Activated CD4-positive, alpha-beta T cell treated with anti-CD3 and anti-CD28 coated beads, Interleukin-2, amount 10 ng/mL, durations not matched to agents 7 days and 5 days (primary cell): ENCODE measurements at places on chromosomes 3 and 15. TPM values are rescaled to one million over a fixed set of nuclear protein-coding genes. Genes with fewer than 3 reads are reported as not detected.

Gene CYP19A1
- total RNA-seq, result not detected

Gene IQCF5
- not detected for total RNA-seq

Gene CCDC39
- total RNA-seq, result not detected

Gene HOMER2
- total RNA-seq, result 7.9 TPM

Gene LRRC49
- not detected for total RNA-seq

Gene SLC25A38
- 35.1 TPM for total RNA-seq

Gene BUB1B
- total RNA-seq, result 89.0 TPM

Gene RABL3
- 25.4 TPM for total RNA-seq

Gene SPATA12
- not detected for total RNA-seq

Gene GABRR3
- not detected for total RNA-seq

Gene GADL1
- total RNA-seq, result not detected

Gene RBP2
- total RNA-seq, result not detected

Gene P2RY14
- 0.27 TPM for total RNA-seq

Gene CDHR4
- 0.08 TPM for total RNA-seq

Gene HYAL1
- 0.07 TPM for total RNA-seq

Gene SAXO2
- 13.9 TPM for total RNA-seq

Gene SLC22A14
- total RNA-seq, result not detected

Gene RETNLB
- not detected for total RNA-seq

Gene CCR1
- 6.6 TPM for total RNA-seq

Gene IFT57
- 25.7 TPM for total RNA-seq

Gene MESP1
- 1.6 TPM for total RNA-seq

Gene WWTR1
- total RNA-seq, result 0.27 TPM

Gene ZIC1
- total RNA-seq, result not detected

Gene ADGRG7
- not detected for total RNA-seq

Gene CLPX
- total RNA-seq, result 47.3 TPM

Gene PDZRN3
- not detected for total RNA-seq

Gene RARRES1
- not detected for total RNA-seq

Gene GOLGA8T
- total RNA-seq, result not detected

Gene GPR149
- not detected for total RNA-seq

Gene MEX3B
- 0.99 TPM for total RNA-seq

Gene SERF2
- total RNA-seq, result 981 TPM

Gene SV2B
- total RNA-seq, result 0.02 TPM

Gene APEH
- total RNA-seq, result 137 TPM

Gene SLC2A2
- total RNA-seq, result not detected

Gene LIPC
- total RNA-seq, result 1.5 TPM

Gene REC114
- total RNA-seq, result not detected

Gene STRIT1
- total RNA-seq, result not detected

Gene NR1I2
- total RNA-seq, result not detected

Gene VEPH1
- not detected for total RNA-seq

Gene PIGZ
- 2.6 TPM for total RNA-seq

Gene B3GALNT1
- 3.0 TPM for total RNA-seq

Gene SYNPR
- total RNA-seq, result not detected

Gene ATP2C1
- total RNA-seq, result 58.5 TPM

Gene ANKRD34C
- not detected for total RNA-seq

Gene ABHD5
- 13.9 TPM for total RNA-seq

Gene KLHL40
- total RNA-seq, result not detected

Gene PIERCE2
- not detected for total RNA-seq

Gene NUP210
- total RNA-seq, result 204 TPM

Gene XCR1
- total RNA-seq, result not detected

Gene MESP2
- total RNA-seq, result not detected

Gene FMN1
- total RNA-seq, result 0.12 TPM

Gene TMC3
- not detected for total RNA-seq

Gene PYGO1
- total RNA-seq, result not detected

Gene CAMK2N2
- total RNA-seq, result not detected
